Activated T-helper 1 cell treated with Interleukin-2 at 50 U/mL for 16 hours (primary cell): ENCODE measurements at places on chromosomes 16 and 17.

GRCh38 chr17:77810536-77810935, 148.0 kb upstream of the TNRC6C start:
- DNase-seq, result no peak

DNA sequence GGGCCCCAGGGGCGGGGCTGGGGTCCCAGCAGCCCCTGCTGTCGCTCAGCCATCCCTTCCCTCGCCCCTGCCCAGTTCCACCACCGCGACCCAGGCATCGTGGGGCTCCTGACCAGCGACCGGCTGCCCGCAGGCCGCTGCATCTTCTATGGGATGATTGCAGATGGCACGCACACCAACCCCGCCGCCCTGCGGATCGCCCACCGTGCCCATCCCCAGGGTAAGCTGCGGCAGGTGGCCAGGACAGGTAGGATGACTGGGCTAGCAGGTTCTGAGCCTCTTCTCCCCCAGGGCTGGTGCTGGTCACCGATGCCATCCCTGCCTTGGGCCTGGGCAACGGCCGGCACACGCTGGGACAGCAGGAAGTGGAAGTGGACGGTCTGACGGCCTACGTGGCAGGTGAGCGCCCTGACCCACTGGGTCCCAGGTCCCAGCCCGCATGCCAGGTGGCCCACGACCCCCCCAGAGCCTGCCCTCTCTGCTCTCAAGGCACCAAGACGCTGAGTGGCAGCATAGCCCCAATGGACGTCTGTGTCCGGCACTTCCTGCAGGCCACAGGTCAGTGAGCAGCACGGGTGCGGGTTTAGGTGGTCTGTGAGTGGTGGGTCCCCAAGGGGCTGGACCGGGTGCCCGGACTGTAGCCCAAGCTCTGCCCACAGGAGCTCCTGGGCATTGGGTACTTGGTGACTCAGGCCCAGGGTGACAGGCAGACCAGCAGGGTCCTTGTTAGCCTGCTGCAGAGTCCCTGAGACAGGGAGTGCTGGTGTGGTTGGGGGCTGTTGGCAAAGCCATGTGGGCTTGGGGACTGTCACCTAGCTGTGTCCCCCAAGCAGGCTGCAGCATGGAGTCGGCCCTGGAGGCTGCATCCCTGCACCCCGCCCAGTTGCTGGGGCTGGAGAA, 2.8 kb downstream of the CEMP1 start:
- no peak for DNase-seq

DNA sequence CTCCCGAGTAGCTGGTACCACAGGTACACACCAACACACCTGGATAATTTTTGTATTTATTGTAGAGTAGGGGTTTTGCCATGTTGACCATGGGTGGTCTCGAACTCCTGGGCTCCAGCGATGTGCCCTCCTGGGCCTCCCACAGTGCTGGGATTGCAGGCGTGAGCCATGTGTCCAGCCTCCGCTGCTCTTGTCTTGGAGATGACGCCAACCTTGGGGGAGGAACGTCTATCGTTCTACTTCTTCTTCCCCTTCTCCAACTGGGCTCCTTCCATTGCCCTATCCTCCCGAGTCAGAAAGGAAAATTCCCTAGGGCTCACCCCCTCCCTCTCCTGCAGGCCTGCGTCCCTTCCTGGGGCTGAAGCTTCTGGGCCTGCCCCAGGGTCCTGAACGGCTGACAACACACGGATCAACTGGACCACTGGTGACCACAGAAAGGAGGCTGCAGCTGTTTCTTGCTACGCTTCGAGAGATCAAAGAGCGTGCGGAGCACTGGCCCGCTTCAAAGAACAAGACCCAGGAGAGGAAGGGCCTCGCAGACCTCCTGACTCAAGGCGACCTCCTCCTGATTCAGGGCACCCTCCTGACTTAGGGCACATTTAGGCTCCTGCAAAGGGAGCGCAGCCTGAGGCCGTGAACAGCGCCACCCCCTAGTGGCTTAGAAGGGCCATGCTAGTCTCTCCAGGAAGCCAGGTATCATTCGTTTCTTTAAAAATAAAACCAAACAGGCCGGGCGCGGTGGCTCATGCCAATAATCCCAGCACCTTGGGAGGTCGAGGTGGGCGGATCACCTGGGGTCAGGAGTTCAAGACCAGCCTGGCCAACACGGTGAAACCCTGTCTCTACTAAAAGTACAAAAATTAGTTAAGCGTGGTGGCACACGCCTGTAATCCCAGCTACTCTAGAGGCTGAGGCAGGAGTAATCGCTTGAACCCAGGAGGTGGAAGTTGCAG, 48.5 kb upstream of the HELZ start:
- DNase-seq, result peak; percentile 37

- no peak for DNase-seq
Observed at GRCh38 chr17:74230896-74231295, 17.5 kb downstream of the TTYH2 start.

DNA sequence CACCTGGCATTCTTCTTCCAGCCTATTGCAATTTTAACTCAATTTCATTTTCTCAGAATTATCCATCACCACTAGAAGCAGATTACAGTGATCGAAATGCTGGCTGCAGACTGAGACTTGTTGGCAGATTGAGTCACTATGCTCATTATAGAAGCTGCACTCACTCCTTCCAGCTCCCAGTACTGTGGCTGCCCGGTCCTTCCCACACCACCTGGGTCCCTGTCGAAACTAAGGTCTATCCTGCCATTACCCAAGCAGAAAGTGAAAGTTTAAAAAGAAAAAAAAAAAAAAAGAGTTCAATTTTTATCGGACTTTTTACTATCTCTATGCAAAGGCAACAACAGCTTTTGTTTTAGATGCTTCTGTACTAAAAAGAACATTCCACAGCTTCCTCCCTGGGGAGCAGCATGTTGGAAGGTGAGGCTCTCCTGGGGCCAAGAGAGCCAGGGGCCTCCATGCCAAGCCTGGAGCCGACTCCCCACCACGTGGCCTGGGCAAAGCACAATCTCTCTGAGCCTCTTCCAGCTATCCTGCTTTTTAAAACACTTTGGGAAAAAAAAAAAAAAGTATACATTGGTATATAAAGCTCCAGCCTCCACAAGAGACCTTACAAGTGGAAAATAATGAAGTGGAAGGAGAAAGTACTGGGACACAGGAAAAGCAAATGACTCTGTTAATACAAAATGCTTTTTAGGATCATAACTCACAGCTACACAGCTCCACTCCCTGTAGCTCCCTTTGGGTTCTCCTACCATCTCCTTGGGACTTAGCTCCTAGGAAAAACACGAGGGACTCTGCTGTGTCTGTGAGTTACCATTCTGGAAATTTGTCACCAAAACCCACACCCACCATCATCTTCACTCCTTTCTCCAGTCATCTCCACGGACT, 77.8 kb downstream of the USP31 start:
- no peak for DNase-seq

DNA sequence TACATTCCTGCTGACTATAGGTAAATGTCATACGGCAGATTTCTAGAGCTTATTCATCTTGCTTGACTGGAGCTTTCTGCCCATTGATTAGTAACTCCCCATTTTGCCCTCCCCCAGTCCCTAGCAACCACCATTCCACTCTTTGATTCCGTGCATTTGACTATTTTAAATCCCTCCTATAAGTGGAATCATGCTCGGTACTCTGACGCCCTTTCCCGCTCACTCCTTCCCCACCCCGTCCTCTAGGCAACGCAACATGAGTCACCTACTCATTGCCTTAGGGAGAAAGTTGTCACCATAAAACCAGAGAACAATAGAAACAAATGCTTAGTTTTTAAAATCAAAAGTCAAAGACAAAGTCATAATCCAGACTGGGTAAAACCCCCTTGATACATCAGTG, 45.5 kb upstream of the RBBP6 start:
- DNase-seq, result no peak

- DNase-seq, result no peak
Observed at GRCh38 chr17:63349478-63350000, 96.6 kb downstream of the CYB561 start.

GRCh38 chr17:16466407-16466806, 25.6 kb downstream of the LRRC75A start:
- DNase-seq, result no peak

- DNase-seq, result peak; percentile 25
Observed at GRCh38 chr17:50169121-50169764, 3.4 kb downstream of the SGCA start.

DNA sequence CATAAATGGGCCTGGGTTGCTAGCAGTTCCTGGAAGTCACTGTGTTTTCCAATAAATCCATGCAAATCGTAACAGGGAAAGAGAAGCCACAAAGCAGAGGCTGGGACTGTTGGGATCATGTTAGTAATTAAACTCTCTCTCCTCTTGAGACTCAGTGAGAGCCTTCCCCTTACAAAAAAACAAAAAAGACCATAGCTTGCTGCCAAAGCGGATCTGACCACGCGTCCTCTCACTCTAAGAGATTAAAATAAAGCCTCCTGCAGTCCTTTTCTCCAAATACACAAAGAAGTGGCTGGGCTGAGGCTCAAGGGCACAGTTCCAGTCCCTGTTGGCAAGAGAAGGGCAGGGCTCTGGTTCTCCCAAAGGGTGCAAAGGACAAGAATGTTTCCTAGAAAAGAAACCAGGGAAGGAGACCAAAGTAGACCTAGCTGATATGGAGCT, 38.5 kb downstream of the PIGL start:
- DNase-seq, result no peak

GRCh38 chr17:75695830-75696271, 25.4 kb upstream of the ITGB4 start:
- no peak for DNase-seq

DNA sequence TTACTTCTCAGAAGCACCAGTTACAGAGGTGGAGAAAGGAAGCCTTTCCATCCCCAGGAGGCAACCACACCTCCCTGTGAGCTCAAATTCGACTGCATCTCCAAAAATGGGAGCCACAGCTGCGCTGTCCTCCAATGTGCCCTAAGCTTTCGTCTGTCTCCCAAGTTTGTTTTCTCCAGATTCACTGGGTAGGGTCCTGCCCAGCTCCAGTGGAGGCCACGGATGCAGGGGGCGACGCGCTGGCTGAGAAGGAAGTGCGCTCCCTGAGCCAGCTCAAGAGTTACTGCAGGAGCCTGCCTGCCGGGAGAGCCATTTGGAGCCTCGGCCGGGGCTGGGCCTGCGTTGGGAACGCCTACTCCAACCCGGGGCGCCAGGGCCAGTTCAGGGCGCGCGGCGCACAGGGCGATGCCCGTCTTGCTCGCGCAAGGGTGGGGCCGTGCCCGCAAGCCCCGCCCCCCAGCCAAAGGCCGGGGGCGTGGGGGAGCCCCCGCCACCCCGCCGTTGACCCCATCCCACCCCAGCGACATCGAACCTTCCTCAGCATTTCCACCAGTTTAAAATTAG, 19.5 kb downstream of the SIAH1 start:
- DNase-seq, result peak; percentile 69

GRCh38 chr16:26598061-26598460, 468.7 kb upstream of the C16orf82 start:
- peak; percentile 15 for DNase-seq

GRCh38 chr17:77842528-77843147, 115.9 kb upstream of the TNRC6C start:
- no peak for DNase-seq

- no peak for DNase-seq
Observed at GRCh38 chr16:74743668-74744299, 30.8 kb downstream of the FA2H start.

- no peak for DNase-seq
Observed at GRCh38 chr16:1426734-1427471, 4.0 kb upstream of the PERCC1 start.

DNA sequence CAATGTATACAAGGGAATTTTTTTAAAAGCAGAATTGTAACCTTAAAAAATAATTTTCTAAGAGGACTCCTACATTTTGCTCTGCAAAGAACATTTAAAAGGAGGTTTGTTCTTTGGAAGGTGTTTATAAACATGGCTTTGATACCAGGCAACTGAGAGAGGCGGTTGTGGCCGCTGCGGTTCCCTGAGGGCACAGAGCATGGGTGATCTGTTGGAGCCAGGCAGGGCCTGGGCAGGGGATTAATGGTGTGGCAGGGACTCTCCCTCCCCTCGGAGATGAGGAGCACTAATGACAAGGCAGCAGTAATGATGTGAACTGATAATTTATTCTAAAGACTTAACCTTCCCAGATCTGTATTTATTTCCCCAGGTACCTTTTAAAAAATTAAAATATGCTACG, 65.4 kb downstream of the WWP2 start:
- DNase-seq, result no peak

DNA sequence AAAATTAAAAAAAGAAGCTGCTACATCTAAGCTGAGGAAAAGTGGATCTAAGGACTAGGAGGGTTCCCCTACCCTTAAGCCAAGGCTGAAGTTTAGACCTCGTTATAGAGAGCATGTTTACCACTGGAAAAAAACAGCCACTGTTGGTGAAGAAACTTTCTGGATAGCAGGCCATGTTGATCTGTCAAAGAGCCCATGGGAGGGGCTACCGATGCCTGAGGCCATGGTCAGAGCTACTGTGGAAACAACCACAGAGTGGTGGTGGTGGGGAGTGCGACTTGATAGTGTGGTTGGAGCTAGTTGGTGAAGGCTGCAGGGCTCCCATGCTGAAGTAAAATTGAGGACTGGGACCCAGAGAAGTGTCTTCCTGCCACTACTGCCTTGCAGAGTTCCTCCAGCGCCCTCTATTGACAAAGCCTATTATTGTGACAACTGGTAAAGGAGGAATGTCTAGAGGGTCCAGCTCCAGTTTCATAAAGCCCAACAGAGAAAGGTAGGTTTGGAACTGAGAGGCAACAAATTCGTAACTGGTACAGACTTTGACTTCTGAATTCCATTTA, 12.7 kb upstream of the FAM20A start:
- no peak for DNase-seq
